ENCODE measurements at places on chromosomes 6 and 20. TPM values are rescaled to one million over a fixed set of nuclear protein-coding genes. Genes with fewer than 3 reads are reported as not detected.

PSORS1C2 gene
- 0.49 TPM for total RNA-seq

BPIFB1 gene
- not detected for total RNA-seq

SLC26A8 gene
- 0.29 TPM for total RNA-seq

APOM gene
- 1.5 TPM for total RNA-seq

ZMYND8 gene
- 116 TPM for total RNA-seq

TAF11 gene
- total RNA-seq: 48.5 TPM

MEP1A gene
- total RNA-seq: not detected

AVP gene
- total RNA-seq: not detected

DLK2 gene
- total RNA-seq: 2.2 TPM

SUMO4 gene
- 1.3 TPM for total RNA-seq

PPP1R3G gene
- not detected for total RNA-seq

SYNGAP1 gene
- 75.1 TPM for total RNA-seq

LSM14B gene
- total RNA-seq: 73.6 TPM

PTCHD4 gene
- 3.6 TPM for total RNA-seq

DNA sequence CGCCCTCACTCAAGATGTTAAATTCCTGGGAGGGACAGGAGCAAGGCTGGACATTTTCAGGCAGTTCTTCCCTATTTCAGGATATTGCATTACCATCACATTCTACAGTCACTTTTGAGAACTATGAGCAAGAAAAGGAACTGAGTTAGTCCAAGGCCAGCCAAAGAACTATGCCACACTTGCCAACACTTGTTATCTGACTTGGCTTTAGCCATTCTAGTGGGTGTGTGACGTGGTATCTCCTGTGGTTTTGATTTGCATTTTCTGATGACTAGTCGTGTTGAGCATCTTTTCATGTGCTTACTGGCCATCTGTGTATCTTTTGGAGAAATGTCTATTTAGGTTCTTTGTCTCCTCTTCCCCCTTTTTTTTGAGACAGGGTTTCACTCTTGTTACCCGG, 12.0 kb downstream of the XRN2 start:
- DNase-seq: no peak

DNA sequence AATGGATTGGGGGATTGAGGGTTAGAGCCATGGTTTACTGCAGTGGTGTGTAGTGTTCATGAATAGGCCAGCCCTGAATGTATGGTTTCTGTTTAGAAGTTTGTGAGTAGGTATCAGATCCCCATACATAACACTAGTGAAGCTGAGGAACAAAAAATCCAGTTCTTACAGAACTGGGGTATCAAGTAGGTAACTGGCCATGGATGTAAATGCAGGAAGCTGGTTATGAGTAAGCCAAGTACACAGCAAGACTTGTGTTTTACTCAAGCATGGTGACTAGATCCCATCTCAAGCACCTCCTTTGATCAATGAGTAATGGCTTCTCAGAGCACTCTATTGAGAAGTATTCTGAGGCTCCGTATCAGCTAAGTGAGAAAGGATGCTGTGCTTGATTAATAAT, 613.7 kb upstream of the FLRT3 start:
- no peak for DNase-seq

GRCh38 chr6:27693766-27694546, 218.2 kb downstream of the OR2B2 start:
- DNase-seq: peak; percentile 70

GRCh38 chr6:147559006-147559405, 50.5 kb downstream of the SAMD5 start:
- DNase-seq: no peak

- no peak for DNase-seq
These were observed 24.4 kb downstream of the MAP1LC3A start for GRCh38 chr20:34582911-34583310.

DNA sequence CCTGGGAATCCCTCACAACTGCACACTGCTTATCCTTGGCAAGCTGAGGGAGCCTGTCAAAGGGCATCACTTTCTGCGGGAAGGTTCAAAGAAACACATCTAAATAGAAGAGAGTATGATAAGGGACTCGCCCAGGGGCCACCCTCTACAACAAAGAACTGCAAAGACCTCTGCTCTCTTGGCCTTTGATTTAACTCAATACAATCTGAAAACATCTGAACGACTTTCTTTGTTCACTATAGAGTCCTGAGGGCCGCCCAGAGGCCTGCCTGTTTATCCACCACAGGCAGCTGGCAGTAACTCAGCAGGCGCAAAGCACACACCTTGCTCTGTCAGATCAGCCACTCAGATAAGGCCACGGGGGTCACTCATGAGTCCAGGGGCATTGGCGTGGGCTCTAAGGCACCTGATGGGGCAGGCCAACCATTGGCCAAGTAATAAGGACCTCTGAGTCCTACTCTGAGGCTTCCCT, 139.3 kb downstream of the UNC5CL start:
- no peak for DNase-seq

- no peak for DNase-seq
These were observed 859 bp upstream of the SMIM29 start for GRCh38 chr6:34249469-34250261.

DNA sequence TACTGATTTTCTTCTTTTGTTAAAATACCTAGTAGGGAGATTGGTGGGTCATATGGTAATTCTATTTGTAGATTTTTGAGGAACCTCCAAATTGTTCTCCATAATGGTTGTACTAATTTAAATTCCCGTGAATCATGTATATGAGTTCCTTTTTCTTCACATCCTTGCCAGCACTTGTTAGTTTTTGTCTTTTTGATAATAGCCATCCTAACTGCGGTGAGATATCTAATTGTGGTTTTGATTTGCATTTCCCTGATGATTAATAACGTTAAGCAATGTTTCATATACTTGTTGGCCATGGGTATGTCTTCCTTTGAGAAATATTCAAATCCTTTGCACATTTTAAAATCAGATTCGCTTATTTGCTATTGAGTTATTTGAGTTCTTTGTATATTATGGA, 110.9 kb downstream of the JAG1 start:
- no peak for DNase-seq

DNA sequence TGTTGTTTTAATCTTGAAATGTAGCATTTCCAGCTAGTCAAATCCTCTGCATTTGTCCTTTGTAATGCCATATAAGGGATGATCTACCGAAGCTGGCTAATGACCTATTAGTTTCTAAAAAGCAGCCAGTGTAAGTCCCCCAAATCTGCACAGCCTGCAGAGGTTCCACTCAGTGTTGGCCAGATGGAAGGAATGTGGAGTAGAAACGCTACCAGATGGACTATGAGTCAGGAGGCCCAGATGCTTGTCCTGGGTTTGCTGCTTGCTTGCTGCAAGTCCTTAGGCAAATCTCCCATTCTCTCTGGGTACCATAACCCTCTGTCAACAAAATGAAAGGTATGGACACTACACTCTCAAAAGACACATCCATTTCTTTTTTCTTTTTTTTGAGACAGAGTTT, 149.8 kb downstream of the BTBD9 start:
- peak; percentile 57 for DNase-seq

GRCh38 chr6:109672175-109672574, 18.8 kb downstream of the AK9 start:
- DNase-seq: no peak

GRCh38 chr20:49633643-49634042, 65.7 kb upstream of the PTGIS start:
- DNase-seq: no peak

- DNase-seq: no peak
These were observed 51.6 kb upstream of the CHD6 start for GRCh38 chr20:41669708-41670263.

DNA sequence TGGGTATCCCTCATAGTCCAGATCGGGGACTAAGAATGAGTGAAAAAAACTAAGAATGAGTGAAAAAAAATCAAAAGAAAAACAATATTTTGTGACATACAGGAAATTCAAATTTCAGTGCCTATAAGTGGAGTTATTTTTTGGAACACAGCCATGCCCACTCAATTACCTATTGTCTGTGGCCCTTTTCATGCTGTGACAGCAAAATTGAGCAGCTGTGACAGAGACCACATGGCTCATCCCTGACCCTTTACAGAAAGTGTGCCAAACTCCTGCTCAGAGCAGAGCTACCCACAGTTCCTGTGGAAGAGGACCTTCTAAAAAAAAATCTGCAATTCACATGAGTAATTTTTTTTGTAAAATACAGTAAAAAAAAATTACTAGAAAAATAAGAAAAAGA, 1.4 kb downstream of the NCR2 start:
- DNase-seq: no peak

- no peak for DNase-seq
These were observed 54.6 kb downstream of the NPEPL1 start for GRCh38 chr20:58747211-58747610.

DNA sequence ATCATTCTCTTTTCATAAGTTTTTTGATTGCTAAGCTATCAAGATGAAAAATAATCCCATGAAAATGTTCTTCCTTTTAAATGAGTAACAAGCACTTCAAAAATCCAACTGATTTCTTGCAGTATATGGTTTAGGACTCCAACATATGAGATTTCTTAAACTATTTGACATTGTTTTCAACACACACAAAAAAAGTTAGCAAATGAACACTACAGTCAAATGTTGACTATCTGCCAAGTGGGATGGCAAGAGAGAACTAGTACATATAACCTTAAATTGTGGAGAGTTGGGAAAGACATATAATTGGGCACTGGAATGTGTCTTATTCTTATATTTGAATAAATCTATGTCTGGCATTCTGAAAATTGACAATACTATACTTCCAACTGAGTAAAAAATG, 15.6 kb downstream of the COL21A1 start:
- DNase-seq: no peak

DNA sequence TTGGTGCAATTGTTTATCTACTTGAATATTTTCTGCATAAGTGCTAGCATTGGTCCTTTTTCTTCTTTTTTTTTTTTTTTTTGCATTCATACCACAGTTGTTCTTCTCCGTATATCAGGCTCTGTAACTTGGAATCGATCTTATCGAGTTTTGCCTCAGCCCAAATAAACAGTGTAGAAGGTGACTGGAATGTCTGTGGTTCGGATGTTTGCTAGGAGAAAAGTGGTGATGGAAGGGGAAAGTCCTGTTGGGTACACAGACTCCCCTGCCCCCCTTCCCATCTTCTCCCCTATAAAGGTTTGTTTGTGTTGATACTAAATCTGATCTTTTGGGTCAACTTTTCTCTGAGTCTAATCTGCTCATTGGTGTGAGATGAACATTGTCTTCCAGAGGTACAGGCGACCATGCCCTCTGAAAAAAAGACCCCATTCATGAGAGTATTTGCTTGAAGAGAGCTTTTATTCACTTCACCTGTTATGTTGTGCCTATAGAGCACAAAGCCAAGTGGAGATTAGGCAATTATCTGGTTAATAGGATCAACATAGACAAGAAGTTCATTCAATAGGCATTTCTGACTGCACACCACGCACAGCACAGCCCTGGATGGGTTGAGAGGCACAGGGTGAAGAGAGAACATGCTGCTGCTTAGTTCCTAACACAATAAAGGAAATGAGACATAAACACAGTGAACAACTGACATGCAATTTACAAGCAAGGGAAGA, 620.0 kb downstream of the PKHD1 start:
- DNase-seq: no peak

DNA sequence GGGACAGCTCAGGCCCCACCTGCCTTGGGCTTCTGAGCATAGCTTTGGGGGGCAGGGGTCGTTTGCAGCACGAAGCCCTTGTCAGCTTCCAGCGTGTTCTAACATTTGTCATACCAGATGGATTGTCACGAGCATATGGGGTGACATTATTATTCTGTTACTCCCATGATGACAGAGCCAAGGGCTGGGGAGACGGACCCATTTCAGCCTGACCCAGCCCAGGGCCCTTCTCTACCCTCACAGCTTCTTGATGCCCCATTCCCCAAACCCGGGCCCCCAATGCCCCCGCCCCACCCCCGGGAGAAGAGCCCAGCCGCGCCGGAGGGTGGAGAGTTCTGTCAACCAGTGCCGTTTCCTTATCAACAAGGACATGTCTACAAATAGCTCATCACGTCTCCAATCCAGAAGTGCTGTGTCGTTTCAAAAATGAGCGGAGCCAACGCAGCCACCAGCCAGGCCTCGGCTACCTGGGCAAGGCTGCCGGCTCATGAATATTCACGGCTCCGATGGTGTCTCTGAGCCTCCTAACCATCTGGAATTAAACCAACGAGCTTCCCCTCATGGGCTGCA, 9.6 kb upstream of the CHRNA4 start:
- DNase-seq: no peak

GRCh38 chr20:5222919-5223634, 93.7 kb downstream of the PROKR2 start:
- DNase-seq: peak; percentile 62

- no peak for DNase-seq
These were observed 3.7 kb downstream of the PIM1 start for GRCh38 chr6:37173493-37174195.

GRCh38 chr20:1449370-1449769, 17.3 kb downstream of the NSFL1C start:
- no peak for DNase-seq

GRCh38 chr6:106530502-106530901, 98.8 kb downstream of the RTN4IP1 start:
- no peak for DNase-seq

DNA sequence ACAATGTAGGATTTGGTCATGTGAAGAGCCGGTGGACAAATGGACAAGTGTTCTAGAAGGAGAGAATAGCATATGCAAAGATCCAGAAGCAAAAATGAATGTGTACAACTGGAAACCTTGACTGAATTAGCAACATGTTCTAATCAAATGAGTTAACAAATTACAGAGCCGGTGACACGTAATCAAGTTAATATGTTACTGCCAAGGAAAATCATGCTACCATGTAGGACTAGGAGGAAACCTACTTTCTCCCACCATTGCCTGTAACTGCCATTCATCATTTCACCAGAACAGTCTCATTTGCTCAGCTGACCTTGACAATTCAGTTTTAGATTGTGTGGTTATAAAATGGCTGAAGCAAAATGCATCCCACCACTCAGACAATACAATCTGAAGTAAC, 179.4 kb downstream of the KIF16B start:
- DNase-seq: no peak

DNA sequence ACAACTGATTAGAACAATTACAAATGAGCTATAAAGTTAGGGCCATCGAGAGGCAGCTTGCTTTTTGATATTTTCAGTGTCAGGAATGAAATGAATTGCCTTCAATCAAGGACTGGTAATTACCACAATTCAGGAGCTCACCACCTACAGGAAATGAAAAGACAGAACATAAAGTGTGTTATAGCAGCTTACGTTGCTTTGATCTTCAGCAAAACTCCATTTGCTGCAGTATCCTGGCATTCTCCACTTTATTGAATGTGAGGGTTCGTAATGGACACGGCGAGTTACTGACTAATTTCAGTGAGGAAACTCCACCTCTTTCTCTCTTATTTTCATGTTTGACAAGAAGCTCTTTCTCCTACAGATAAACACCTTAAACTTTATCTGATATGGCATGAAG, 440.0 kb upstream of the HSF2 start:
- DNase-seq: no peak
